ENCODE measurements at places on chromosomes 16 and 17. TPM values are rescaled to one million over a fixed set of nuclear protein-coding genes. Genes with fewer than 3 reads are reported as not detected.

DNA sequence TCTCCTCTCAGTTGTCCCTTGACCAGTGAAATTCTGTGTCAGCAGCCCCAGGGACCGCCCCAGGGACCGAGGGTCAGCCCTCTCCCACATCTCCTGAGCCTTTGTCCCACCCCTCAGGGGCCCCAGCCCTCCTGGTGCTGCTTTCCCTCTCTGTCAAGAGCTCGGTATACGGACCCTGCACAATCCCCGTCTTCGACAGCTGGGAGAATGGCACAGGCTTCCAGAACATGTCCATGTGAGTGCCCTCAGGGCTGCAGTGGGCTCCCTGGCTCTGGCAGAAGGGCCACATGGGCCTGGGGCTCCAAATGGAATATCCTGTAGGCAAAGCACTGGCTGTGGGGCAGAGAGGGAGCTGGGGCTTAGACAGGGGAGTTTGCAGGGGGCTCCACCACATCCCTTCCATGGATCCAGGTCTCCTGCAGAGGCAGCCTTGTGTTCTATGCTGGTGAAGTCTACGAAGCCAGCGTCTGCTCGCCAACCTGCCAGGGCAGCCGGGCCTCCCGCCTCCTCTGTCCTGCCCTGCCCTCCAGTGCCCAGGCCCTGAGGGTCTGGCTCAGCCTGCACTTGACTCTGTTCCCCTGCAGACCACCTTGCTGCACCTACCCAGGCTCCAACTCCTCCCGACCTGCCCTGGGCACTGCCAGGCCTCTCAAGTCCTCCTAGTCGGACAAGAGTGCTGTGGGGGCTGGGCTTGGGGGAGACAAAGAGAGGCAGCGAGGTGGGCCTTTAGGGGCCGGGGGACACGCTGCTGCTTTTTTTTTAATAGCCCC is 28.0 kb downstream of the ADGRG5 start:
- no peak overlapping the region for H3K4me3 ChIP-seq
- no peaks in the 10 kb centered on the region for H3K27me3 ChIP-seq
- no peak overlapping the region for H3K27ac ChIP-seq
- H3K36me3 ChIP-seq: no peaks in the 10 kb centered on the region
- no peak for DNase-seq
- H3K4me1 ChIP-seq: no peaks in the 10 kb centered on the region

DNA sequence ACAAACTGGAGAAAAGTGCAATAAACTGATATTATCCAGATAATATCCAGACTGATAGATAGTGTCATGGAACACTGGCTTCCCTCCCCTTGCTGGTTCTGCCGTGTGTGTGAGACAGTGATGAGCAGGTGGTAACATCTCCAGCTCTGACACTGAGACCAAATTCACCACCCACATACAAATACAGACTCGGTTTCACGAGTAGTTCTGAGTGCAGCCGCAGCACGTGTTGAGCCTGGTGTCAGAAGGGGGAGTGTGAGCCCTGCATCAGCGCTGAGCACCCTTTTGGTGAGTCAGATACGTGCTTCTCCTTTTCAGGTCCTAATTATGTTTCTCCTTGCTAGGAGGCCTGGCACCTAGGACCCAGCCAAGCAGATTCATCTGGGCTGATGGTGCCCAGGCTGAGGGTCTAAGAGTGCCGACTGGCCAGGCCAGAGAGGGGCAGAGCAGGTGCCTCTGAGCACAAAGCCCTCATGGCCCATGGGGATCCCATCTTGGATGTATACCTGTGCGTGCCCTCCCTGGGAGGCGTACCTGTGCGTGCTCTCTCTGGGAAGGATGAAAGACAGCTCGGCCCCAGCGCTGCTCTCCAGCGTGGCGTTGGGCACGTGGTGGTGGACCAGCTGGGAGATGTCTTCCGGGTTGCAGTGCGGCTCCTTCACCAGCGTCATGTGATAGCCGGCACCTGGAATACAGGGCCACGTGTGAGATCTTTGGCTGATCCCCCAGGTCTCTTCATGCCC is 27.3 kb upstream of the RNPS1 start:
- H3K27me3 ChIP-seq: no peaks in the 10 kb centered on the region
- H3K4me1 ChIP-seq: no peaks in the 10 kb centered on the region
- no peak overlapping the region for H3K4me3 ChIP-seq
- H3K36me3 ChIP-seq: no peaks in the 10 kb centered on the region

The TNFSF12 gene
- polyA plus RNA-seq: 8.0 TPM

DNA sequence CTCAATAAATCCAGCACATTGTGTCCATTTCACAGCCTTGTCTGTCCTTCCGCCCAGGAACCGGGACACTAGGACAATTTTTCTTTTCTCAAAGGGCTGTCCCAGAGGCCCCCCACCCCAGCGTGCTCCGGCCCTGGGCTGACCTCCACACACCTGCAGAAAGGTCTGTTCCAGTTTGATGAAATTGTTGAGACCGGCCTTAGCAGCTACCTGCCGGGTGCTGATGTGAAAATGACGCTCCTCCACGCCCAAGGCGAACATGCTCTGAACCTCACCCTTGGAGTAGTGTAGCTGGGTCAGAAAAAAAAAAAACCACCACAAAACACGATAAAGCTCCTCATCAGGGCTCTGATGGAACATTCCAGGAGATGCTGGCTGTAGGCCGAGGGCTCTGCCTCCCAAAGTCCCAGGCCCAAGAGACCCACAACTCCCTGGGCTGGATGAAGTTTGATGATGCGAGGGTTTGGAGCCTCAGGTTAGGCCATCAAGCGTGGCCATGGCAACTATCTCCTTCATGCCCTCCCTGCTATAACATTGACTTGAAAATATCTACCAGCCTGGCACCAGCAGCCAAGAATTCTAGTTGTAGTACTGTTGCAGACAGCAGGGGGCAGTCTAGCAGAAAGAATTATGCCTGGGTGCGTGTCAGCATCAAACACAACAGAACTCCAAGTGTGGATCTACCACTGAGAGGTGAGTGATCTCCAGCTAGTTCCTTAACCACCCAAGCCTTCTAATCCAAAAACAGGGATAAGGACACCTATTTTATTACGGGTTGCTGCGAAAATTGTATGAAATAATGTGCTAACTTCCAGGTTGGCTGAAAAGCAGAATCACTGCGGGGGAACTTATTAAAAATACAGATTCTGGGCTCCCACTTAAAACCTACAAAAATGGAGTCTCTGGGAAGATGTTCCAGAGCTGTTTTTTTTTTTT is 62.1 kb downstream of the RMI2 start:
- no peak overlapping the region for H3K4me3 ChIP-seq
- H3K27me3 ChIP-seq: no peaks in the 10 kb centered on the region
- H3K36me3 ChIP-seq: no peaks in the 10 kb centered on the region
- DNase-seq: peak; percentile 79

DNA sequence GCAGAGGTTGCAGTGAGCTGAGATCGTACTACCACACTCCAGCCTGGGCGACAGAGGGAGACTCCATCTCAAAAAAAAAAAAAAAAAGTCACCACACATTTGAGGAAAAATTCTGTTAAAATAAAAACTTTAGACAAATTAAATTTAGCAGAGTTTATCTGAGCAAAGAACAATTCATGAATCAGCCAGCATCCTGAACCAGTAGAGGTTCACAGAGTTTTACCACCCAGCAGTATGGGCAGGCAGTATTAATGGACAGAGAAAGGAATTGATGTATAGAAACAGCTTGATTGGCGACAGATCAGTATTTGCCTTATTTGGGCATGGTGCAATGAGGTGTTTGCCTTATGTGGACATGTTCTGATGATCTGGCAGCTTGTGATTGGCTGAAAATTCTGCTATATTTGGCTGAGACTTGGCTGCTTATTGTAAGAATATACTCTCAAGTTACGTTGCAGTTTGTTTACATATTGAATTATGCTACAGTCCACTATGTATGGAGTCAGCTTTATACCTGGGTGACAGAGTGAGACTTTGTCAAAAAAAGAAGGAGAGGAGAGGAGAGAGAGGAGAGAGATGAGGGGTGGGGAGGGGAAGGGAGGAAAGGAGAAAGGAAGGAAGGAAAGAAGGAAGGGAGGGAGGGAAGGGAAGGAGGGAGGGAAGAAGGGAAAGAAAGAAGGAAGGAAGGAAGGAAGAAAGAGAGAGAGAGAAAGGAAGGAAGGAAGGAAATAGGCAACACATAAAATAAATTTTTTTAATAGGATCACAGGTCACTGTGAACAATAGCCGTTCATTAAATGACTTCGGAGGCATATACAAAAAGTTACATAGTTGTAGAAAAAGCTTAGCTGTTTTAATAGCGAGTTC is 14.6 kb downstream of the ABCC3 start:
- no peak overlapping the region for H3K27ac ChIP-seq
- H3K4me1 ChIP-seq: no peaks in the 10 kb centered on the region
- no peak for DNase-seq
- no peaks in the 10 kb centered on the region for H3K36me3 ChIP-seq
- no peaks in the 10 kb centered on the region for H3K27me3 ChIP-seq

DNA sequence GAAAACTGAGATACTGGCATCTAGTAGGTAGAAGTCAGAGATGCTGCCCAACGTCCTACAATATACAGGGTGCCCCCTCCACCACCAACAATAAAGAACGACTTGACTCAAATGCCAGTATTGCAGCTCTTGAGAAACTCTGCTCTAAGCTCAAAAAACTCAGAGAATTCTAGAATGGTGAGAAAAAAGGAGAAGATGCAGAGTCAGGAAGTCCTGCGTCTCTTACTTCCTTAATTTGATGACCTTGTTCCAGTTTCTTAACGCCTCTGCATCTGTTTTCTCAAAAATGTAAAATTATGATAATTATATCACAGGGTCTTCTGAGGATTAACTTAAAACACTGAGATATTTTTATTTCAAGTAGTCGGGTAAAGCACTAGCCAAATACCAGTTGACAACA is 1.7 kb upstream of the HSBP1 start:
- peaks cover 6% of the 10 kb centered on the region for H3K4me1 ChIP-seq
- no peaks in the 10 kb centered on the region for H3K27me3 ChIP-seq
- H3K27ac ChIP-seq: no peak overlapping the region
- no peak overlapping the region for H3K4me3 ChIP-seq
- H3K36me3 ChIP-seq: no peaks in the 10 kb centered on the region
- DNase-seq: no peak

DNA sequence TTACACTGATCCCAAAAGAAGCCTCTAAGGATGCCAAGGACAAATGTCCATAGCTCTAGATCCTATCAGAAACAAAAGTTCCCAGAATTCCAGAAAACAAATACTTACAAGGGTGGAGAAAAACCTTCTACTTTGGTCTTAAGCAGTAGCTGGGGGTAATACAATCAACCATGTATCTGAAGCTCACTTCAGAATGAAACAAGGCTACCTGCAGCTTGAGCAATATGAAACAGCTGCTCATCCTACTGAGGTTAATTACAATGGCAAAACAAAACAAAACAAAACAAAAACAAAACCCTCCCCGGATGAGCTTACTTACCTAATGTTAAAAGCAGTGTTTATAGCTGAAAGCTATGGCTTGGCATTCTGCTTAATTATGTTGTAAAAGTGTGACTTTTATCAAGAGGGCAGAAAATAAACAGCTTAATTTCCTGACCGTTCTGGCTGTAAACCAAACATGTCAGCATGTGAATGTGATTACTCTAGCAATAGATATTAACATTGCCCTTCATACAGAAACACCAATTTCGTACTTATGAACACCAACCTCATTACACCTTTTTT is 10.5 kb downstream of the PDZD9 start:
- no peak overlapping the region for H3K4me3 ChIP-seq
- no peak for DNase-seq
- no peaks in the 10 kb centered on the region for H3K36me3 ChIP-seq

The APPBP2 gene
- polyA plus RNA-seq: 42.6 TPM

DNA sequence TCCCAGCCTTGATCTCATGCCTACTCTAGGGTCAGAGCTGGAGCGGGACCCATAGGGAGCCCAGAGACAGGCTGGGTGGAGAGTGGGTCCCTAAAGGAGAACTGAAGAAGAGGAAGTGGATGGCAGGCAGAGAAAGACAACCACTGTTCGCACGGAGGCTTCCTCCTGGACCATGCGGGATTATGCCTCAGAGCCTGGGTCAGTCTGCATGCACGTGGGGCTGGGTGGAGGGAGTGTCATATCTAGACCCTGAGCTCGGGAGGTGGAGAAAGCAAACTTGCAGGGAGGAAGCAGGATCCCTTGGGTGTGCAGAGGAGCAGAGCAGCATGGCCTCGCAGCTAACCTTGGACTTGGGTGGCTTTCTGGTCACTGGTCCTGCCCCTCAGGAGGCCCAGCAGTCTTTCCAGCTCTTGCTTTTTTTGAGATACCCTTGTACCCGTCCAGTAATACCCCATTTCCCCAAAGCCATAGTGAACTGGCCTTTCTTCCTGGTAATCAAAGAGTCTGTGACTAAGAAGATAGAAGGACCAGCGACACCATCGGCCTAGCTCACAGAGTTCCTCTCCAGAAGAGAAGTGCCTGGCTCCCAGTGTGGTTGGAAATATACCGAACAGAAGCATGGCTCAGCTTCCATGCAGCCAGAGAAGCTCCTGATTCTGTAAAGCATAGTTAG is 344.2 kb downstream of the CPPED1 start:
- no peak overlapping the region for H3K27ac ChIP-seq
- H3K4me1 ChIP-seq: no peaks in the 10 kb centered on the region
- no peak for DNase-seq
- H3K4me3 ChIP-seq: no peak overlapping the region

DNA sequence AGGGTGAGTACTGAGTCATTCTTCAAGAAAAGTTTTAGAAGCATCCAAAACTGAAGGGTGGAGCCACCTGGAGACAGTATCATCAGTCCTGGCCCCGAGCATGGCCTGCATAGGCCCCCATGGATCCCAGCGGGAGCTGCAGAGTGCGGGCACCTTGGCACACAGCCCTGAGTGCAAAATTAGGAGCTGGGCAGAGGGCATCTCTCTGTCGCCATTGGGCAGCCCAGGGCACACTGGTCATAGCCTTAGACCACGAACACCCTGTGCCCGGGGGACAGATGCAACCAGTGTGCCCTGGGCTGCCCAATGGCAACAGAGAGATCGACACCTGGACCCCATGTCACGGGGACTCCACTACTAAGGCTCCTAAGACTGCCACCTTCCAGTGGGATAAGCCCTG is 14.6 kb downstream of the MAPT start:
- DNase-seq: no peak
- H3K4me3 ChIP-seq: no peak overlapping the region
- no peaks in the 10 kb centered on the region for H3K36me3 ChIP-seq
- H3K27ac ChIP-seq: no peak overlapping the region
- H3K27me3 ChIP-seq: peaks cover 24% of the 10 kb centered on the region
- no peaks in the 10 kb centered on the region for H3K4me1 ChIP-seq

The TBC1D16 gene
- 19.5 TPM for polyA plus RNA-seq

DNA sequence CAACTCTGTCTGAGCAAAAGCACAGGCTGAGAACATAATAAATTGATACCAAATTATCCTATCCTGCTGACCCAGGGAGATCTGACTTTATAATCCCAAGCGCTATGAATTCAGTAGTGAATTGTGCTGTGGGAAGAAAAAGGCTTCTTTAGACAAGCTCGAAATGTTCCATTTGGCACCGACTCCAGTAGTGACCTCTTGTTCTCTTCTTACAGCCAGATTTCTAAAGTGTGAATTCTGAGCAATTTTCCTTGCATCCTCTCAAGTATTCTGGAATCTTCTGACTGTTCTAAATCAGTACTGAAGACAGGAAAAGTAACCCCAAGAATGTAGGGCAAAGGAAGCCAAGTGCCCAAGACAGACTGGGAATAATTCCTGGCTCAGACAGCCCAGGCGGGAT is 58.2 kb downstream of the CDYL2 start:
- no peak overlapping the region for H3K4me3 ChIP-seq
- H3K36me3 ChIP-seq: no peaks in the 10 kb centered on the region
- no peaks in the 10 kb centered on the region for H3K27me3 ChIP-seq
- no peak for DNase-seq
- no peak overlapping the region for H3K27ac ChIP-seq

Data from hepatocyte (in vitro differentiated cells).